ENCODE measurements at places on chromosomes 3 and 15.

DNA sequence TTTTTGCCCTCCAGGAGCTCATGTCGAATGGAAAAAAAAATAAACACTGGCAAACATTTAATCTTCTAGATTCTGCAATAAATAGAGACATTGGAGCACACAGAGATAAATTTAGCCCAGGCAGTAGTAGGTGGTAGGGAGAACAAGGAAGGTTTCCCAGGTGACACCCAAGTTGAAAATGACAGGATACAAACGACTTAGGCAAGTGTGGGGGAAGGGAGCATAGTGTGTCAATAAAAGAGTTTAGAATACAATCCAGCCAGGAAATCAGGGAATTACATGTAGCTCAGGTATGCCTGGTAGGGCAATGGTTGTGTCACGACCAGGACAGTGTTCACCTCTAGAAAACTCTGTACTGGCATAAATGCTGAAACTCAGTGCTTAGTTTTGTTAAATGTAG lies 364.6 kb upstream of the AGTR1 start:
- DNase-seq: no peak

DNA sequence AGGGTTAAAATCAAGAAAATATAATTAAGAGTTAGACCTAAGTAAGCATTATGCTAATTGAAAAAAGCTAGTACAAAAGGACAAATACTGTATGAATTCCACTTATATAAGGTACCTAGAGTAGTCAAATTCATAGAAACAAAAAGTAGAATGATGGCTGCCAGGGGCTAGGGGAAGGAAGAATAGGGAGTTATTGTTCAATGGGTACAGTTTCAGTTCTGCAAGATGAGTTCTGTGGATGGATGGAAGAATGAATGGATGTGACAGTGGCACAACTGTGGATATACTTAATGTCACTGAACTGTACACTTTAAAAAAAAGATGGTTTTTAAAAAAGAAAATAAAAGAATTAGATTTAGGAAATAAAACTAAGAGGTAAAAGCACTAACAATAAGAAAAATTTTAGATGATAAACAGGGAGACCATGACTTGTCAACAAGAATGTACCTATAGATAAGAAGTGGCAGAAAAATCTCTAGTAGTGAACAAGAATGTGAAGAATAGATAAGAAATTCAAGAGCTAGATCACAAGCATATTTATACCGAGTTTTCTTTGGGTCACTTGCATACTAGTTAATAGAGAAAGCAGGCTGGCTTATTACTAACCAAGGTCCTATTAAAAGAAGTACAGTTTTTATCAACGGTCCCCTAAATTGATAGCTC lies 5.5 kb downstream of the IFT80 start:
- DNase-seq: no peak

GRCh38 chr15:78206326-78207109 lies 27.8 kb downstream of the ACSBG1 start:
- no peak for DNase-seq

DNA sequence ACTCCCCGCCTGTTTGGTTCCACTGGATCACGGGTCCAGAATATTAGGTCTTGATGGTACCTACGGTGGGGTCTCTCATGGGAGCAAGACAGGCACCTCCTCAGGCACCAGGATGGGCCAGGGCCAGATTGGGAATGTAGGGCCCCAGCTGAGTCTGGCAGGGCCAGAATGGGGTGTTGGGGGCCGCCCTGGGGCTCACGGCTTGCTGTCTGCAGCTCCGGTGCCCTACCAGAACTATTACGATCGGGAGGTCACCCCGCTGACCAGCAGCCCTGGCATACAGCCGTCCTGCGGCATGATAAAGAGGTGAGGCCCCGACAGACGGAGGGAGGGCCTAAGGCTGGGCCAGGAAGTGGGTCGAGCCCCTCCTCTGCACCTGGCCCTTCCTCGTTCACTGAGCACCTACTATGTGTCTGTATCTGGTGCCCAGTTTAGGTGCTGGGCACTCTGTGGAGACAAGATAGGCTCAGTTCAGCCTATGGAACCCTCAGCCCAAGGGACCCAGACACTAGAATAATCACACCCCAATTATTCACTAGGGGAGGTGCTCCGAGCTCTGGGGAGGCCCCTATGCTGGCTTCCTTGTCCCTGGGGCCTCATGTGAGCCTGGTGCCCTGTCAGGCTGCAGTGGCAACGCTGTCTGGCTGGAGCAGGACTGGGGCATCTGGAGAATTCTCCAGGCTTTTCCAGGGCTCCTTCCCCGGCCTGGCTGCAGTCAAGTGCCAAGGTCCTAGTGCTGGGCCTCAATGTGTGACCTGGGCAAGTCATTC lies 37.9 kb downstream of the PSTPIP1 start:
- DNase-seq: no peak

GRCh38 chr15:69568173-69569009 lies 115.8 kb downstream of the RPLP1 start:
- DNase-seq: no peak

Data from retina (tissue), 1 donor.